Stimulated activated CD4-positive, alpha-beta T cell treated with anti-CD3 and anti-CD28 coated beads, Interleukin-1b, Interleukin-23, amount 100 ng/mL, for 24 hours (primary cell): ENCODE measurements at places on chromosomes 1 and 21.
A peak's percentile ranks its signal among the peaks of the same experiment; 100 is the strongest.

DNA sequence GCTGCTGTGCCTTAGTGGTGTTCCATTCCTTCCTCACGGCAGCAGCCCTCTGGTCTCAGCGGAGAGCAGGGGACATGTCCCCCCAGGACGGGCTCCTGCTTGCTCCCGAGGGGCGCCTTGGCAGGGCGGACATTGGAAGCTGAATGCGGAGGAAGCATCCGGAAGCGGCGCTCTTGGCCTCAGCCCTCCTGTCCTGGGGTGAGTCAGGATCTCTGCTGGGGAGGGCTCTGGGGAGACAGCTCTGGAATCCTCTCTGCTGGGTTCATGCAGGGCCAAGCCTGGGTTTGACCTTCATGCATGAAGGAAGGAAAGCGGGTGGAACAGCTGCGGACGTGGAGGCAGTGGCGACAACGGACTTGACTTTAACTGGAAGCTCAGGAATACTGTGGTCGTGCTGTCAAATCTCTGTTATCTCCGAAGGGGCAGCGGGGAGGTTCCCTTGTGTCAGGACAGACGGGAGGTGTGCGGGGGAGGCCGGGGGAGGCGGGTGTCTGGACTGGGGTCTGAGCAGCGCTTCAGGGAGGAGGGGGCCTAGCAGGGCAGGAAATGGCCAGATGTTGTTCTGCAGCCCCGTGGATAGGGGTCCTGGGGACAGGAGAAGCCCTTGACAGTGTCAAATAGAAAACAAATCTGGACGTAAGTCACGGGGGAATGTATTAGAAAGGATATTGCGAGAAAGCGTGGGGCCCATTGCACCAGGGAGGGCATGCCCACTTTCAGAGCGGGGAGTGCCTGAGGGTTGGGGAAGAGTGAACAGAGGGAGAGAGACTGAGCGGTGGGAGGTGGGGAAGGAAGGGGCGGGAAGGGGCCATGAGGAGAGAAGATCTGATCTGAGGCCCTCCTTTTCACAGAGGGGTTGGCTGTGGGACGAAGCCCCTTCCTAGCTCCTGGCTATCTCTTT is 26.6 kb downstream of the CRYAA start:
- DNase-seq = no peak

DNA sequence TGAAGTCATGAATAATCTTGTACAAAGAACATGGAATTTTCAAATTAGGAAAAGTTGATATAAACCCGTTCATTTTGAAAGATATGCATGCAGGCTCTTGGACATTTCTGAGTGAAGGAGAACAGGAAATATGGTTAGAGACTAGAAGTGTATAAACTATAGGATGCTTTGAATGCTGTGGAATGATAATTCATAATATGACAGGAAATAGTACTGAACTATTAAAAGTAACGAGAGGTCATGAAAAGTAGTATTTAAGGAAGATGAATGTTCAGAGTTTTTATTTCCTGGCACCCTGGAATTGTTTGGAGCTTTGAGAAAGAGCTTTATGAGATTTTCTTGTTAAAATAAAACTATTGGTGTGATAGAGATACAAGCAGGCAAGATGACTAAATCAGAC is 18.7 kb upstream of the CRB1 start:
- no peak for DNase-seq

- no peak for DNase-seq
Measured at GRCh38 chr1:33165209-33165608, 16.6 kb downstream of the TRIM62 start.

DNA sequence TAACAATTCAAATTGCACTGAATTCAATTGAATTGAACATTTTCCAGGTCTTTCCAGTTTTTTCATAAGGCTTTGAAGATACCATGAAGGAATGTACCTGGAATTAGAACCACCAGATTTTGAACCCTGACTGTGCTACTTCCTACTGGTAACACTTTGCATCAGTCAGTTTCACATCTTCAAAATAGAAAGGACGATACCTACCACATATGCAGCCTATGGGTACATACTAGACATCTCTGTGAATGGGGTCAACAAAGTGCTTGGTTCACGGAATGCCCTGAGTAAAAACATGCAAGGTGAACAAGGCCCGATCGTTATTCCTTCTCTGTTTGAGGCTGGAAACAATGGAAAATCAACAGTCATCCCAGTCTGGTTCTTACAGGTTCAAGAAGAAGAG is 41.2 kb upstream of the WLS start:
- no peak for DNase-seq

DNA sequence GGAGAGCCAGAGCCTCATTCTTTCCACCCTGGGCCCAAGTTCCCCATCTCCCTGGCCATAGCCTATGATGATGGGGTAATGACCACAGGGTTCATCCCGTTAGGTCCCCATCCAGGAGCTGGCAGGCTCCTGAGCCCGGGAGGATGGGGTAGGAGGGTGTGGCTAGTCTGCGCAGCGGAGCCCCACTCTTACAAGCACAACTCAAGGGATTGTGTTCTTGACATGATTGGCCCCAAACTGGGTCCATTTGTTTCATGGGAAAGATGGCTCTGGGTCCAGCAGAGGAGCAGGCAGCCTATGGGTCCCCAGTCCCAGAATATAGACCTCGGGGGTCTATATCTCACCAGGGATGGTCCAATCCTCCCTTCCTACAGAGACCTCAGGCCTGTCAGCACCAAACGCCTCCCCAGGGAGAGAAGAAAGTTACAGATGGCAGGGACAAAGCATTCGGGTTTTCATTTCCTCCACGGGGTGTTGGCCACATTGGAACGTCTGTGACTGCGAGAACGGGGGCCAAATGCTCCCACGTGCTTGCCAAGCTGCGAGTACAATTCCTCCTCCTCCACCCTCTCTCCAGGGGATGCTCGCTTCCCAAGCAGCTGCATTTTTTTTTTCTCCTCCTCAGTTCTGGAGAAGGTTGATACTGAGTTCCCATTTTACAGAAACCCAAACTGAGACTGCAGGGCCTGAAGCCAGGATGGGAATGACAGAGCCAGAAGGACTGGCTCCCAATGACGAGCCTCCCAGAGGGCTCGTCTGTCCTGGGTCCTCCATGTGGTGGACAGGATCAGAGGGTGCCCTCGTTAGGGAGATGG is 71.0 kb downstream of the DHRS3 start:
- DNase-seq = no peak

GRCh38 chr1:16249596-16250241 is 12.7 kb upstream of the CPLANE2 start:
- no peak for DNase-seq

DNA sequence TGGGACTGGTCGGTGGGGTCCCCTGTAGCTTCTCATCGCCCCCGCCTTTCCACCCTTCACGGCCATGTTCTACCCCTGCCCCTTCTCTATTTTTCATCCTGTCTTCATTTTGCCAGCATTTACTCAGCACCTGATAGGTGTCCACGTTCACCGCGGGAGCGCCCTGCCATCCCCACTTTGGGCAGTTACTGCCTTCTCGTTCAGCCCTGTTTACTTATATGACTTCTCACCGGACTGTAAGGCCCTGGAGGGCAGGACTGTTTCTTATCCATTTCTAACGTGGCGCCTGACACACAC is 380 bp downstream of the MFN2 start:
- DNase-seq = no peak

GRCh38 chr1:181038399-181038873 is 4.7 kb downstream of the MR1 start:
- peak; percentile 33 for DNase-seq

DNA sequence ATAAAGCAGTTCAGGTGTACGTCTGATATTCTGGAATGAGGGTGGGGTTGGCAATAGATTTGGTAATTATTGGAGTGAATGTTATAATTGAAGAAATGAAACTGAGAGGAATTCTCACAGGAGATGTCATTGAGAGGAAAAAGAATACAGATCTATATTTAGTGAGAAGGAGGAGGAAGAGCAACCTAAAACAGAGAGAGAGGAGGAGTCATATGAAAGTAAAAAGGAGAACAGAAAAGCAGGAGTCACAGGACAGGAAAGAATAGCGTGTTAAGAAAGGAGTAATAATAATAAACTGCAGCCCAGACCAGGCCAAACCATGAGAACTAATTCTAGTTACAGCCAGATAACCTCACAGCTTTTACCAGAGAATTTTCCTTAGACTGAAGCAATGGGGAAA is 62.7 kb upstream of the MROH9 start:
- DNase-seq = no peak

GRCh38 chr21:44499211-44499560 is 40.8 kb downstream of the KRTAP10-1 start:
- no peak for DNase-seq

GRCh38 chr1:182962554-182963115 is 9.7 kb upstream of the SHCBP1L start:
- DNase-seq = no peak

GRCh38 chr21:46219591-46220239 is 8.9 kb downstream of the LSS start:
- DNase-seq = no peak

DNA sequence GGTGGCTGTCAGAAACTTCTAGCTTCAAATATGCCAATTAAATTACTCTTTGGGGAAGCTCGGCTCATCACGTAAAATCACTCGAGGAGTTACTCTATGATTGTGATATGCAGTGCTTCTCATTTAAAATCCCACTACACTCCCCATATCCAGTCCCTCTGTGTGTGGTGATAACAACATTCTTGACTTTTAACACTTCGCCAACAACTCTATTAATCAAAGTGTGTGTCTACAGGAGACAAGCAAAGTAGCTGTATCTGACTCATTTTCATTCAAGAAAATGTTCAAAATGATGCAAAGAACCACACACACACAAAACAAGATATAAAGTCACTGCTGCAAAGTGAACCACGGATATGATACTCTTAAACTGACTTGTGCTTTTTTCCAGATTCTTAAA is 341.3 kb downstream of the DSCAM start:
- no peak for DNase-seq

- no peak for DNase-seq
Measured at GRCh38 chr1:101410048-101410878, 173.4 kb downstream of the S1PR1 start.

DNA sequence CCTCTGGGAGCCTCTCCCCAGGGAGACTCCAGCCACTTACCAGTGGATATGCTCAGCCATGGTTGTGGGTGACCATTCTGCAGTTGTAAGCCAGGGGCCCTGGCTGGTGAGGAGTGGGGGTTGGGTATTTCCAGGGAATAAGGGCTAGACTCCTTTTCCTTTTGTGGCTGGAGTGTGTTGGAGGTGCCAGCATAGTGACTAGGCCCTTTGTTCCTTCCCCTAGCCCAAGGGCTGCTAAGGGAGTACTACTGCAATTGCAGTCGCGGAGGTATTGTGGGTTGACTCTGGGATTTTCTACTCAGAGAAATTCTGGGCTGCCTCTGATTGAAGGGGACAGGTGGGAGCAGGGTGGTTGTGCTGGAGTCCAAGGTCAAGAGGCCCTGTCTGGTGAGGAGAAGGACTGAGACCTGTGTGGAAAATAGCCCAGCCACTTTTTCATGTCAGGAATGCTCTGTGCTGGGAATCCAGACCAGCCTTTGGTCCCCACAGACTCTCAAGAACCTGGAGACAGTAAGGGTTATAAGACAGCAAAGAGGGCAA is 43.1 kb downstream of the MROH9 start:
- no peak for DNase-seq

DNA sequence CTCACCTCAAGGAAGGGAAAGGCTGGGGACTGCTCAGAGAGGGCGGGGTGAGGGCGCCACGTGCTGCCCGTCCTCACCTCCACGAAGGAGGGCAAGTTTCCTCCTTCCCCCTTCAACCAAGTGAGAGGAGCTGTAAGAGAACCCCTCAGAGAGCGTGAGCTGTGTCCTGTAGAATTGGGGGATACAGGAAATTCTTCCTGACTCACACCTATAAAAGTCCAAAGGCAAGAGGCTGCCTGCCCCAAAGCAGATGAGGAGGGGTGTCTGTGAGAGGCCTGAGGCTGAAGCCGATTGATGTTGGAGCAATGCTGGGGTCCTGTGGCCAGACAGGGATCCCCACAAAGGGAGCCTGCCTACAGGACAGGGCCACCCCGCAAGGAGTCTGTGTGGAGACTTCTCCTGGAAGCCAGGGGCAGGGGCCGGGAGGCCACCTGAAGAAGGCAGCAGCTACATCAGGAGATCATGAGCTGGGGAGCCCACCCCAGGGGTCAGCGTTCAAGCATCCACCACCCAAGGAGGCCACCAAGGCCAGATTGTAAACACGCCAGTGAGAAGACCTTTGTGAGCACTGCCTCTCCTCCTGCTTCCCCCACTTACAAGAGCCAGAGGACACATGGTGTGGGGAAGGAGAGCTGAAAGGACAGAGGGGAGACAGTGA is 27.7 kb downstream of the S100A6 start:
- no peak for DNase-seq

GRCh38 chr21:15539376-15539775 is 190.4 kb upstream of the USP25 start:
- no peak for DNase-seq

DNA sequence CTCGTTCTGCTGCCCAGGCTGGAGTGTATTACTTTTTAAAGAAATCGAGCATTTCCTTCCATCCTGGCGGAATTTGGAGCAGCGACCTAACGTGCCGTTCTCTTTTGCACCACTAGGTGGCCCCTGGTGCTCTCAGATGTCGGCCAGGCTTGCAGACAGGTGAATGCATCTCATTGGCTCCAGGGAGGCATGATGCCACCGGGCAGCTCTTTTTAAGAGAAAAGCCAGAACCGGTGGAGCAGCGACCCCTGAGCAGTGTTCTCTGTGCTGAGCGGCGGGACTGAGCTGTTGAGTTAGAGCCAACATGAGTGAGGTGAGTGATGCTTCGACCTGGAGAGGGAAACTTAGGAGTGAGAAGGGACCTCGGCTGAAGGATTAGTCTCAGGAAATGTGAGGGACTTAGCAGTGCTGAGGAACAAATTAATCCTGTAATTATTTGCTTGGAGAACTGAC is at the start of gene PCP4:
Gene PCP4, plus strand, starts transcription at position 241 of the 453 bp plus-strand sequence. Its CDS starts 64 bp downstream, at position 305.
- peak; percentile 5 for DNase-seq

GRCh38 chr1:18676332-18676781 is 45.7 kb downstream of the PAX7 start:
- no peak for DNase-seq

DNA sequence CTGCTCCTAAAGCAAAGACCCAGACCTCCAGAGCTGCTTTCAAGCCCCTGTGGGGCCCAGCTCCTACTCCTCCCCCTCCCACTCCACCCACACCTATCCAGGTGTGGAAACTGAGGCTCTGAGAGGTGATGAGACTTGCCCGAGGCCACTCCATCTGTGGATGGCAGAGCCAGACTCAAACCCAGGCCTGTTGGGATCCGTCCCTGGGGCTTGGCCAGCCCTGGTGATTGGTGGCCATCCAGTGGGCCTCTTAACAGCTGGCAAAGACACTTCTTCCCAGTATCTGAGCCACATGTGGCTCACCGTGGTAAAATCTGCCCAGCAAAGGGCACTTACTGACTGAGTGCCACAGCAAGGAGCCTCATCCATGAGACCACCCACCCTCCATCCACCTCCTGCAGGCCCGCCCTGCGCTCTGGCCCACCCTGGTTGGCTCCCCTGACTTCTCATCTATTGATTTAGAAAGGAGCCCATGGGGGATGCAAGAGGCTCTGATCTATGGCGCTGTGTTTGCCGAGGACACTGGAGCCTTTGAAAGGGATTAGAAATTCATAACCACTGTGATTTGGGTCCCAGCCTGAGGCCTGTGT is 398.5 kb downstream of the PTPRU start:
- no peak for DNase-seq

DNA sequence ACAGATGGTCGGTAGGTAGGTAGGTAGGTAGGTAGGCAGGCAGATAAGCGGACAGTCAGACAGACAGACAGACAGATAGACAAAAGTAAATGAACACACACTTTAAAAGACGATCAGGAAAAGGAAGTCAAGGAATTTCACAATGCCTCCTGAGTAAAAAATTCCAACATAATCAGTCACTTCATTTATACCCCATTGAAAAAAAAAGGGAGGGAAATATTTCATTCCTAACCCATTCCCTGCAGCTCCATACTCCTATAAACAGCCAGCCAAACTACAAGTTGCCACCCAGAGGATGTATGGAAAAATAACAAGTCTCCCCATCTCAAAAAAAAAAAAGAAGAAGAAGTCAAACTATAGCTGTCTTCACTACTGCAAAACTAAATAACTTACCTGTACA is 43.4 kb downstream of the ZZZ3 start:
- DNase-seq = no peak
